ENCODE measurements at places on chromosomes 4 and X.

DNA sequence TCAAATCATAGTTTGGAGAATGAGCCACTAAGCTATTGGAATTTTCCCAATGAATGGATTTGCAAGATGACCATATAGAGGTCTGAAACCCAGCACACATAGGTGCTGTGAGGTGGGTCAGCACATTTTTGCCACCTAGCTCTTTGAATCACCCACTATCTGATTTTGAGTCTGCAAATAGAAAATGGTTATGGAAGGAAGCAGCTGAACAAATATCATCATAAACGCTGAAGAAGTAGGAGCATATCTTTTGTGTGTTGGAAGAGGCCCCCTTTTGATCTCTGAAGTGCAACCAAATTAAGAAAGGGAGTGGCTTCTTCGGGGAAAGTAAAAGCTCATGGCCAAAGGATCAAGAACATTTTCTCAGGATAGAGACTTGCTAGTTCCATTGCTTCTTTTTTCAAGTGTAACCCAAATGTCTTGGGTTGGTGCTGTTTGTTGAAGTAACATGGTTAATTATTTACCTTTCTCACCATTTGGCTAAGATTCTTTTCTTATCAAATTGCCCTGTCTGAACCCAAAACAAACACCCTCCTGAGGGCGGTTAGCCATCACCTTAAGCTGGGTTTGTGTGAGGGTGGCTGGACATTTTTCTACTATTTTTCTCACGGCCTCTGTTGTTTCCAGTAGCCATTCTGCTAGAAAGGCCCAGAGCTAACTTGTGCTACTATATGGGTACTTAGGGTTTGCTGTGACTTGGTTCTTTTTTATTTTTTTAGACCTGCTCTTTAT, 18.4 kb upstream of the SORBS2 start:
- DNase-seq = no peak

DNA sequence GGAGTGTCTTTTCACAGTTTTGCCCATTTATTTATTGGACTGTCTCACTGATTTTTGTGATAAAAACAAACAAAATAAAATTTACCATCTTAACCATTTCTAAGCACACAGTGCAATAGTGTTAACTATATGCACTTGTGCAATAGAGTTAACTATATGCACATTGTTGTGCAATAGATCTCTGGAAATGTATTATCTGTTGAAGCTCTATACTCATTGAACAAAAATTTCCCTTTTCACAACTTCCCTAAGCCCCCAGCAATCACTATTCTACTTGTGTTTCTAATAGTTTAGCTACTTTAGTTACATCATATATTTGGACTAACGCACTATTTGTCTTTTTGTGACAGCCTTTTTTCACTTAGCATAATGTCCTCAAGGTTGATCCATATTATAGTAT, 59.7 kb upstream of the BEX4 start:
- DNase-seq = no peak

GRCh38 chrX:14630733-14631132, 101.4 kb downstream of the GLRA2 start:
- no peak for DNase-seq

GRCh38 chr4:111652236-111652635, 493.0 kb upstream of the FAM241A start:
- no peak for DNase-seq

GRCh38 chrX:9003041-9003440, 30.9 kb downstream of the FAM9B start:
- no peak for DNase-seq

DNA sequence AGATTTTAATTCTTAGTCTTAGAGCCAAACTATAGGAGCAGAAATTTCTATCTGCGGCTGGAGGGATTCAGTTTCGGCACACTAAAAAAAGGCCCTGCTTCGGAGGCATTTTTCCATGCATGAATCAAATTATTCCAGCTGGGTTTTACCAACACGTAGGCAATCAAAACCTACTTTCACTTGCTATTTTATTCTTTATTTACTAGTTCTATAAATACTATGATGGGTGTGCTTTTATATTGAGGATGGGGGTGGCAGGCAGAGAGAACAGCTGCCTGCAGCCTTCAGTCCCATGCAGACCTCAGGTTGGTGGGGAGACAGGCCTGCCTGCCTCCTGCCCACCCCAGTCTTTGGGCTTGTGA, 609.8 kb downstream of the BCOR start:
- no peak for DNase-seq

DNA sequence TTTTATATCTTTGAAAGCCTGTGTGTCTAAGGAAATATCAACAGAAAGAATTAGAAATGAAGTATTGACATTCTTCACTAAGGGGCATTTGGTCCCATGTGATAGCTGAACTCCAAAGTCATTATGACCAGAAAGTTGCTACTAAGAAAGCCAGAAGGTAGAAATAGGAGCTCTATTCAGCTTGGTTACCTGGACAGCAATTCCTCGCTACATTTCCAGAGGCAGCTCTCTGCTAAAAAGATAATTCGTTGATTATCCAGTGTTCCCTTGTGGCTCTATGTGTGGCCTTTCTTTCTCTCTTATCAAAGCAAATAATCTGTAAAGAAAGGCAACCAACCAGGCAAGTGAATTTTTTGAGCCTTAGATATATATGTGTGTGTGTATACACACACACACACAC, 341.3 kb downstream of the ADGRL3 start:
- DNase-seq = no peak

GRCh38 chrX:21721195-21721594, 36.7 kb downstream of the SMPX start:
- DNase-seq = no peak

DNA sequence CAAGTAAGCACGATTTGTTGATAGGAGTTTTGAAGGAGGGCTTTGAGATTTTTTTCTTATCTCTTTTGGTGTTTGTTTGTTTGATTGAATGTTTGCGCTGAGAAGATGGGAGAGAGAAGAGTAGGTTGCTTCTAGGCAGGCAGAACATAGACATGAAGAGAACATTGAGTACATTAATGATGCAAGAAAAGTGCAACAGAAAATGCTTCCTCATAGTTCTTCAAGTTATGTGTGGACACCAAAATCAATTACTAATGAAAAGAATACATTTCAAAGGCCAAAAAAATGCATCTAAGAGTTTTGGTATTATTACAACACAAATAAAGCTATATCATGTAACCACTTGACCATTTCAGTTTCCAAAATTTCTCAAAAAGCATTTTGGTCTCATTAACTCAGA, 191.0 kb upstream of the PPARGC1A start:
- DNase-seq = no peak

- peak; percentile 21 for DNase-seq
These were observed 1.8 kb downstream of the ATP11C start for GRCh38 chrX:139930916-139931645.

DNA sequence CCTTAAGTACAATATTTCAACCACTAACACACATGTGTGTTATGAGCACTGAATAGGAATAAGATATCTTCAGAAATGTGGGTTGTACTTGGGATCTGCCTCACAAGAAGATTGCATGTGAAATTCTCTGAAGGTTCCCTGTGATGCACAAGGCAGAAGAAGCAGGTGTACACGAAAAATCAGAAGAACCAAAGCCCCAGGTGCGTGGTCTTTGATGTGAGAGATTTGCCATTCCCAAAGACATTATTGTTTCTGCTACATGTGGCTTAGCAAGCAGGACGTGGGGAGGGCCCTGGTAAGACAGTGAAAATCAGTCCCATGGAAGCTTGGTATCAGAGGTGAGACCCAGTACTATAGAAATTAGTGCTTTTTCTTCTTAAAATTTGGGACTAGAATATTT, 13.0 kb upstream of the SPRY1 start:
- no peak for DNase-seq

GRCh38 chrX:123779908-123780396, 47.1 kb upstream of the THOC2 start:
- no peak for DNase-seq

DNA sequence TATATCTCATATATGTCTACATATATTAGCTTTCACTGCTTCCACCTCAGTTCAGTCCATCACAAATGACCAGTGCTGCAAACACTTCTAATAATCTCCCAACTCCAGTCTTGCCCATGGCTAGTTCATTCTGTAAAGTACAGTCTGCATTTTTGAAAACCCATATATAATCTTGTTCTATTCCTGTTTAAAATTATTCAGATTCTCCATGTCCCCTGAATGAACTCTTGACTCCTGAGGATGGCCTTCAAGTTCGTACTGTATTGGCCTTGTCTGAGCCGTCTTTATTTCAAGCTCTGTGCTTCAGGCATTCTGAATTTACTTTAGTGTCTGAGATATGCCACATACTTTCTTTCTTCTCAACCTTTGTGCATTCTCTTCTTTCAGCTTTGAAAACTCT, 84.7 kb downstream of the PTPN13 start:
- no peak for DNase-seq

DNA sequence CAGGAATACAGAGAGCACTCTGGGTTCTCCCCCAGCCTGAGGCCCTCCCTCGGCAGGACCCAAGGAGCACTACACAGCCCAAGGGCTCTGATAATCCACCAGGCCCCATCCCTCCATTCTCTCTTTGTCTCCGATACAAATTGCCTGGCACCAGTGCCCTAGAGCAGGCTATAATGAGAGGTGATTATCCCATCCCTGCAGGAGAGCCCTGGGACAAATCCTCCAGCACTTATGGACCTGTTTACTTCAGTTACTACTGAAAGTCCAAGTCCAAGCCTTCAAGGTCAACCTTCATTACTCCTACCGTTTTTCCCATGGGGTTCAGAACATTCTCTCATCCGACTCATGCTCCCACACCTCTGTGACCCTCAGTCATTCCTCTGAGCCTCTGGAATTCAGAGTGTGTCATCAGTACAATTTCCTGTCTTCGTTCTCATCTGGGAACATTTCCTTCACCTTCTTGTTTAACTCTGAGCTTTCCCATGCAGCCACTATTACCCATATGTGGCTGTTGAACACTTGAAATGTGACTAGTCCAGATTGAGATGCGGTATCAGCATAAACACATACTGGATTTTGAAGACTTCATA, 299.0 kb downstream of the RAPGEF2 start:
- DNase-seq = peak; percentile 58

GRCh38 chrX:140766024-140766611, 56.6 kb downstream of the LINC00632 start:
- DNase-seq = peak; percentile 42

GRCh38 chrX:29634516-29634915, 580.8 kb upstream of the MAGEB2 start:
- DNase-seq = no peak

- no peak for DNase-seq
These were observed 81.1 kb downstream of the CT47B1 start for GRCh38 chrX:120794525-120794975.

DNA sequence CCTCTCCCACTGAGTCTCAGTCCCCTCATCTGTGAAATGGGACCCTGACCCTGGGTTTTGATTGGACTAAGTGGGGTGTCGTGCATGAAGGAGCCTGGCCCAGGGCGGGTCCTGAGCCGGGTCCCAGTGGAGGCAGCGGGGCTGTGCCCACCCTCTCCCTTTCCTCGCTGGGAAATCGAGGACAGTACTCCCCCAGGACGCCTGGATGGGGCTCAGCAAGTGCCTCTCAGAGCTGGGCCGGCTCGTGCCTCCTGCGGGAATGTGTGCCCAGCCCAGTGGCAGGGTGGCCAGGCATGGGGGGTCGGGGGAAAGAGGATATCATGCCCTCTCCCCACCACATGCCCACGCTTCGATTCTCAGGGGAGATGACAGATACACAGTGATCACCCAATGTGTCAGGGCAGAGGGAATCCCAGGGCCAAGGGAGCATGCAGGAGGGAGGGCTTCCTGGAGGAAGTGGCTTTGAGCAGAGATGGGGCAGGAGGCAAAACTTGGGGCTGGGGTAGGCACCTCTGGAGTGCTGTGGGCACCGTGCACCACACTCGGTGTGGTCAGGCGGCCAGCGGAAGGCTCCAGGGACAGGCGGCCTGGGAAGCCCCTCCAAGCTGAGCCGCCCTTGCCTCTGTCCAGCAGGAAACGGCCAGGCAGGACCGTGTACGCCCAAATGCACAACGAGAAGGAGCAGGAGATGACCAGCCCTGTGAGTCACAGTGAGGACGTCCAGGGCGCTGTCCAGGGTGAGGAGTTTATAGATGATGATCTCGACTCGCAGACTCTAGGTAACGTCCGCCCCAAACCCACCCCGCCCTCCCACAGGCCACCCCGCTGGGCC, 203.0 kb downstream of the AFAP1 start:
- DNase-seq = peak; percentile 40

DNA sequence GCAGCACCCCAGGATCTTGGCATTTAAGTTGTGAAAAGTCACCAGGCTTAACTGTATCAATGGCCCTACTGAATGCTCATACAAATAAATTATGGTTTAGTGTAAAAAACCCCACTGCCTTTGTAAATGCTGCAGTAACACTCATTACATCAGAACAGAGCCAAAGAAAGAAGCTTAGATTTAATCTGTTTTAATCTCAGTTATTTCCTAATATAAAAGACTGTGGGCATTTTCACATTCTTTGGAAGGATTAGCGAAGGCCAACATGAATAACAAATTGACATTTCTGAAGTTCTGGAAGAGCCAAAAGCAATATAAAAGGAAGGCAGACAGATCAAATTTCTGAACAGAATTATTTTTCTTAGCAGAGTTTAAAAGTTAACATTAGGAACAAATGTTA, 140.0 kb upstream of the HCCS start:
- no peak for DNase-seq

GRCh38 chr4:79848329-79848728, 224.7 kb downstream of the ANTXR2 start:
- no peak for DNase-seq

GRCh38 chr4:140004549-140004895, 149.5 kb downstream of the MAML3 start:
- DNase-seq = peak; percentile 66

DNA sequence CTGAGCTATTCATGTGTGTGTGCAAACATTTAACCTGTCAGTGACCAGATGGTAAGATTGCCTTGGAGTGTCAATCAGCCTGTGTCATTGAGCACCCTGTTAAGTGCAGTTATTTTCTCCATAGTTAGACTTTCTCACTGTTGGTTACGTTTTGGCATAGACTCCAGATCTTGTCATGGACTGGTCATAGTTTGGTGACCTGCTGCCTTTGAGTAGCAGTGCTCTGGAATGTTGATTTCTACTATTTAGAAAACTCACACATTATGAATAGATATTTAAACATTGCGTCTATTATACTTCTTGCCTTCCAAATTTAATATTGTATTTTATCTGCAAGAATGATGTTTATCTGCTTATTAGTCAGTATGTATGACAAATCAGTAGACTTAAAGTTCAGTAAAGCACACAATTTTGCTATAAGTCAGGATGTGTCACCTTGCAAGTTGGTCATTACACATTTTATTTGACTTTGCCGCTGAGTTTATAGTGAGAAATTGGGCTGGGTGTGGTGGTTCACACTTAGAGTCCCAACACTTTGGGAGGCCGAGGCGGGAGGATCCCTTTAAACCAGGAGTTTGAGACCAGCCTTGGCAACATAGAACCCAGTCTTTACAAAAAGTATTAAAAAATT, 42.4 kb downstream of the KIAA0232 start:
- no peak for DNase-seq
